ENCODE measurements at places on chromosomes 4 and X.

- no peak for DNase-seq
Measured at GRCh38 chrX:24027985-24028384, 999 bp upstream of the KLHL15 start.

- no peak for DNase-seq
Measured at GRCh38 chr4:95465010-95465409, 83.8 kb downstream of the UNC5C start.

DNA sequence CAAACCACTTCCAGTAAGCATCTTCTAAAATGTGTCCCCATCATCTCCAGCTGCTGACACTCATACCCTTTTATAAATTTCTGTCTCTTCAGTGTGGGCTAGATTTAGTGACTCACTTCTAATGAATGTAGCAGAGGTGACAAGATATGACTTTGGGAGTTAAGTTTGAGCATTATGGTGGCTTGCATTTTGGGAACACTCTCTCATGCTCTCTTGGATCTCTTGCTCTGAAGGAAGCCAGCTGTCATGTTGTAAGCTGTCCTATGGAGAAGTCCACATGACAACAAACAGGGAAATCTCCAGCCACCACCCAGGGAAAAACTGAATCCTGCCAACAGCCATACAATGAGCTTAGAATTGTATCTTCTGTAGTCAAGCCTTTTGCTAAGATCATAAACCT lies 691.3 kb upstream of the PCDH7 start:
- DNase-seq, result no peak

DNA sequence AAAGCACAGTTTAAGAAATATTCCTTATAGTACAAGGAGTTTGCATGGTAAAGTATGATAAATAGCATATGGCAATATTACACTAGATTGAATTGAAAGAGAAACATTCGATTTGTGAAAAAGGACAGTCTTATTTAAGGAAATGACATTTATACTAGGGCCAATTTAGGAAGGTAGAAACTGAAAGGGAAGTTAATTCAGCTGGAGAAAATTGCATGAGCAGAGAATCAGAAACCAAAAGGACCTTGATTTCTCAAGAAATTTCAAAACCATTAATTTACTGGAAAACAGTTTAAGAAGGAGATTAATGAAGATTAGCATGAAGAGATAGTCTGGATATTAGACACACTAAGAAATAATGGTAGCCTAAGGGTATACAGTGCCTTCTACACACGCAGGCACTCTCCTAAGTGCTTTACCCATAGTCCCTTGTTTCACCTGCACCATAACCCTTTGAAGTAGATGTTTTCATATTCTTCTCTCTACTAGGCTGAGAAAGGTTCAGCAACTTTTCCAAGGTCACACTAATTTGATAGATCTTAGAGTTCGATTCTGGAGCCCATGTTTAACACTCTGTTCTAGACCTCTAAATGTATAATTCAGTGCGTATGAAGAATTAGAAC lies 259.1 kb upstream of the SLIT2 start:
- no peak for DNase-seq

- DNase-seq, result no peak
Measured at GRCh38 chr4:186669159-186669731, 54.4 kb downstream of the FAT1 start.

GRCh38 chr4:18635531-18635930 lies 614.0 kb upstream of the LCORL start:
- DNase-seq, result no peak
